Stimulated activated CD8-positive, alpha-beta memory T cell treated with anti-CD3 and anti-CD28 coated beads, Interleukin-4, amount 100 ng/mL, for 1 hour (primary cell): ENCODE measurements at places on chromosomes 16 and 17.

- no peak for DNase-seq
These were observed 24.1 kb downstream of the NPTX1 start for GRCh38 chr17:80452173-80452915.

GRCh38 chr17:65800655-65801054 lies 239.2 kb upstream of the AXIN2 start:
- no peak for DNase-seq

GRCh38 chr16:17029602-17030350 lies 441.0 kb downstream of the XYLT1 start:
- no peak for DNase-seq

DNA sequence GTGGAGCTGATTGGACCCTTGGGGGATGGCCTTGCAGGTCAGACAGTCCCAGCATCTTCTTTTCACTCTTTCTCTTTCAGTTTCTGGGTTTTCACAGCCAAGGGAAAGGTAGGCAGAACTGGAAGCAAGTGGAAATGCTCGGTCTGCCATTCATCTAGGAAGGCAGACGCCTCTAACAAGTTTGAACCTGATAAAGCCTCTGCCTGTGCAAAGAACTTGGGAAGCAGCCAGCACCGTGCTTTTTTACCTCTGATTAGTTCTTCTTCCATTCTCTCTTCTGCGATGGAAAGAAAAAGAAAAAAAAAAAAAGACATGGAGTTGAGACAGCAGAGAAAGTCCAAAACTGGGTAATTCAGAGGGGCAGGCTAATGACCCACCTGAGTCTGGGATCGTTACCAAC lies 997.8 kb upstream of the EEF2KMT start:
- no peak for DNase-seq

DNA sequence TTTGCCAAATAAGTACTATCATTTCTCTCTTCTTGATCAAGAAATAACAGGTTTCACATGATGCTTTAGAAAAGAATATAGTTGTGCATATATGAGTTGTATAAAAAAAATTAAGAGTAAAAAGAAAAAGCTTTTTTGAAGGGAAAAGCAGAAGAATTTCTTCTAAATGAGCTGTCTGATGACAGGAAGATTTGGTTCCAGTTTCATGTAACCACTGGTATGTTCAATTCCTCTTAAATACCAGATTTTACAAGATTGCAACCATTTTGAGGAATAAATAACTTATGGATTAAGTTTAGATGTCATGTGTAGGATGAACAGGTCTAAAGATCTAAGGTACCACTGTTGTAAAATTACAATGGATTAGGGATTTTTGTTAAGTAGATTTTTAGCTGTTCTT lies 45.0 kb downstream of the VMP1 start:
- no peak for DNase-seq

- no peak for DNase-seq
These were observed 259.1 kb downstream of the C16orf95 start for GRCh38 chr16:87057951-87058560.

DNA sequence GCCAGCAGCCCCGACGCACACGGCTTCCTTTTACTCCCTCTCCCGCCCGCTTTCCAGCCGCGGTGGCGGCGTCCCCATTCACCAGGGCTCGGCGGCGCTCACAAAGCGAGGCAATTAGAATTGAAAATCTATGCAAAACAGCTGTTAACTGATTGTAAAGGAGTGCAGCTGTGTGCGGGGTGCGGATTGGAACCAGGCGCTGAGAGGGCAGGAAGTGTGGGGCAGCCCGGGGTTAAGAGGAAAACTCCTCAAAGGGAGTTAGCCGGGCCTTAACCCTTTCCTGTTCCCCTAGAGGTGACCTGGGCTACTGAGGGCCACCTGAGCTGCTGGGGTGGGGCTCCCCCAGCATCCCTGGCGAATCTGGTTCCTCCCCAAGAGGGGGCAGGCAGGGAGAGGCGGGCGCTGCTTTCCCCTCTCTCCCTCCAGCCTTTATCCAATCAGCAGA lies 5.8 kb upstream of the GSE1 start:
- DNase-seq = no peak

DNA sequence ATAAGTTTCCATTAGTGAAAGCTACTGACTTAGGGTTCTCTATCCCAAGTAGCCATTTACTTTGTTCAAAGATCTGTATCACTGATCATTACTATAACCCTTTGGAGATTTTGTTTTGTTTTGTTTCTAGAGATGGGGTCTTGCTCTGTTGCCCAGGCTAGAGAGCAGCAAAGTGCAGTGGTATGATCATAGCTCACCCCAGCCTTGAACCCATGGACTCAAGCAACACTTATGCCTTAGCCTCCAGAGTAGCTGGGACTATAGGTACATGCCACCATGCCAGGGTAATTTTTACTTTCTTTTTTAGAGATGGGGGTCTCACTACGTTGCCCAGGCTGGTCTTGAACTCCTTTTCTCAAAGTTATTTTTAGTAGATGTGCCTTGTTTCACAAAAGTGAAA lies 154.7 kb downstream of the KCNJ2 start:
- DNase-seq = no peak
